SK-N-MC (cell line): ENCODE measurements at places on chromosomes 2 and 18.

GRCh38 chr2:10378189-10378588 is 69.9 kb downstream of the ODC1 start:
- no peak for DNase-seq

DNA sequence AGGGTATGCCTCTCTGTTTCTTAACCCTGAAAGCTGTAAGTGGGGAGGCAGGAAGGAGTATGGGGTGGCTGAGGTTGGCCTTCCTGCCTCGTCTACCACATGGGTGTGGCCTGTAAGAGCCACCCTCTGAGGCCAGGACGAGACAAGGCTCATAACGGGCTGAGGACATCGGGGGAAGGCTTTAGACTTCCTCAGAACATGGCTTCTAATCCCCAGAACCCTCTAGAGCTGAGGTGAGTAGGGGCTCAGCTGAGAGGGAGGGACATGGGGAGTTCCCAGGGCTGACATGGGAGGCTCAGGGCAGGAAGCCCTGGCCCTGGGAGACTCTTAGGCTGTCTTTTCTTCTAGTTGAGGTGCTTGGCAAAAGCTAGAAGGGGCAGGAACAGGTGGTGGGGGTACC is 36.7 kb downstream of the EMX1 start:
- DNase-seq: no peak

- DNase-seq: no peak
Measured at GRCh38 chr2:135281379-135281778, 229.3 kb downstream of the RAB3GAP1 start.

- no peak for DNase-seq
Measured at GRCh38 chr2:120802867-120803484, 67.3 kb downstream of the GLI2 start.

DNA sequence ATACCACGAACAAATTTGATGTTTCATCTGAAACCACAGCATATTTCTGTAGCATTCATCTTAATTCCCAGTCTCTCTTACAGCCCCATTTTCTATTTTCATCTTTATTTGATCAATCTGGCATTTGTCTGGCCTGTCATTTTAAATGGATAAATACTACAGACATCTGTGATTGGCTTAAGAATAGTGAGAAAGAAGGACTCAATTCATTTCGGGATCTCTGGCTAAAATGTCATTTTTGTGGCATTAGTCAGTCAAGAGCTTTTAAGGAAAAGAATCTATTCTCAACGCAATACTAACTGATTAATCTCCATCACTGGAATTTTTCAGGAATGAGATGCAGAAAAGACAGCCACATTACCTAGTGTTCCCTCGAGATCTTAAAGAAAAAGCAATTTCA is 585.9 kb downstream of the IRS1 start:
- DNase-seq: no peak
